ENCODE measurements at places on chromosomes 1 and 21.

DNA sequence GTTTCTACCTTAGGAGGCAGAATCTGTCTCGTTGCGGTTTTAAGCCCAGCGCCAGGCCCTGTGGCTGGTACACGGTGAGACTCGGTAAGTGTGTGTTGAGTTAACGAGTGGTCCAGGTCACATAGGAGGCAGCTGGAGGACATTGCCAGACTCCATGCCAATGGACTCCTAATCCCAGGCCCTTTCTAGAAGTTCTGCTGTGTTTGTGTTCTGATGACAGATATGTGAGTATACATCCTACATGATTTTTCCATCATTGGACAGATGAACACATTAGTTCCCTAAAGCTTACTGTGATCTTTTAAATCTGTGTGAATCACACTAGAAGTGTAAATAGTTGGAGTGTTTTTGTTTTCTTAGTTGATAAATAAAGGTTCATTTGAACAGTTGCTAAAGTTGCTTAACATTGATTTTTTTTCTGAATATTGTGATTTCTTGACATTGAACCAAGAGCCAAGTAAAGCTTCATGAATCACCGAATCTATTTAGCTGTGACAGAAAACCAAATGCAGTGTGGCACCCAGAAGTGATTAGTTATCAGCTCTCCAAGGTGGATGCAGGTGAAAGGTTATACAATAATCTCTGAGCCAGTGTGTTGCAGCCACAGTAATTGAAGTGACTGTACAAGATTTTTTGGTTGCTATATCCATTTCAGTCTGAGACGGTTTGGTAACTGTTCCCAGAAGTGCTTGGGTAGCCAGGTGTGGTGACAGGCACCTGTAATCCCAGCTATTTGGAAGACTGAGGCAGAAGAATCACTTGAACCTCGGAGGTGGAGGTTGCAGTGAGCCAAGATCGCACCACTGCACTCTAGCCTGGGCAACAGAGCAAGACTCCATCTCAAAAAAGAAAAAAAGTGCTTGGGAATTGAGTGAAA lies 46.3 kb downstream of the DOP1B start:
- no peak for DNase-seq

DNA sequence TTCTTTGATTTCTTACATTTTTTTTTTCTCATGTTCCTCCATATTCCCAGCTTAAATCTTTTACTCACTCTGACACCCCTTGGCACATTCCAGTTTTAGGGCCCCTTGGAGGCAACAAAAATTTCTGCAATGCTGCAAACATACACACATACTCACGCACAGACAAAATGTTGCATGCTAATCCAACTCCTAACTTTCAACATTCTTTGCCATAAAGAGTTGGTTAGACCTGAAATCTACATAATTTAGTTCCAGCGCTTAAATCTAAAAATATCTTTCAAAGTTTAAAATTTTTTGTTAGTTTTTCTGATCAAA lies 103.9 kb downstream of the PTPN14 start:
- DNase-seq = no peak

DNA sequence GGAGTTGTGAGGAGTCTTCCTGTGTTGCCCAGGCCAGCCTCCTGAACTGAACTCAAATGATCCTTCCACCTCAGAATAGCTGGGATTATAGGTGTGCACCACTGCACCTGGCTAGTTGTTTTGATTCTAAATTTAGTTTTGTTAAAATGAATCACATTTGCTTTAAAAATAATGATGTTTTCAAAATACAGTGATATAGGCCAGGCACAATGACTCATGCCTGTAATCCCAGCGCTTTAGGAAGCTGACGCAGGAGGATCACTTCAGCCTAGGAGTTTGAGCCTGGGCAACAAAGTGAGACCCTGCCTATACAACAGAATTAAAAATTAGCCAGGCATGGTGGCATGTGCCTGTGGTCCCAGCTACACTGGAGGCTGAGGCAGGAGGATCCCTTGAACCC lies 24.3 kb downstream of the RTCA start:
- no peak for DNase-seq

DNA sequence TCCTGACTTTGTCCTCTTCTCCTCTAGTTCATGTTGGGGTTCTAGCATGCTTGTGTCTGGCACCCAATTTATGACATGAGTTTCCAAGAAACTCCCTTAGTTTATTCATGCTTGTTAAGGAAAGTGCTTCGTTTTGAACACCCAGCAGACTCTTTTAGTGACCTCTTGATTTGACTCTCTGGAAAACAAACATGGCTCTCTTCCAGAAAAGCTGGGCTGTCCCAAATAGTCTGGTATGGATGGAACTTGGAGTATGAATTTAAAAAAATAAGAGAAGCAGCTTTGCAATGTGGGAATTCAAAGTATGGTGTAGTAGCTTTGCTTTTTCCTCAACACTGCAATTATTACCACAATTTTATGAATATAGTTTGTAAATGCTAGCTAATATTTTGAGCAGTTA lies 143.4 kb upstream of the C8B start:
- no peak for DNase-seq

Measured in stimulated activated CD8-positive, alpha-beta memory T cell treated with anti-CD3 and anti-CD28 coated beads, Interleukin-12 subunit alpha, Interleukin-12 subunit beta, amount 100 ng/mL, for 4 hours (primary cell).